ENCODE measurements at places on chromosomes 2 and 18.

DNA sequence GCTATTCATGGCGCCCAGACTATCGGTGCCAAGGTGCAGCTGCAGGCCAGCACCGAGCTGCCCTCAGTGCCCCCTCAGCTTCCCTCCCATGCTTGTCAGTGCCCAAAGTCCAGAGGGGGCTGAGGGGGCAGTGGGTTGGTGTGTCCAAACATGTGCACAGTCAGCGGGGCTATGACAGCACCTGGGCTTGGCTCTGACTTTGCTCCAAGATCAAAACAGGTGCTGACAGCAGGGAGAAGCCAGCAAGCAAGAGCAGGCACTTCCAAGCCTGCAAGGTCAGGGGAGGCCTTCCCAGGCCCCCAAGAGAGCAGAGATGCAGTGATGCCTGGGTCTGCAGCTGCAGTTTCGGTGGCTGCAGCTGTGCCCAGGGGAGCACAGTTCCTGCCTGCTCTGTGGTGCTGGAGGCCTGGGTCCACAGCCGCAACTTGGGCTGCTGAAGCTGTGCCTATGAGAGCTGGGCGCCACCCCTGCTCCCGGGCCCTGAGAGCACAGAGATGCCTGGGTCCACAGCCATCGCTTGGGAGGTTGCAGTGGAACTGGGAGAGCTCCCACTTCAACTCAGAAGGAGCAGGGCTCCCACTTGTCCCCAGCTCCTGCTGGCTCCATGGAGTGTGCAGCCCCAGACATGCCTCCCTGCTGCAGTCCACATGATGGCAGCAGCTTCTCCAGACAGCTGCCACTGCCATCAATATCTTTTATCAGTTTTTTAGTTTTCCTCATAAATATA, 775.3 kb upstream of the POU3F3 start:
- no peak for DNase-seq

GRCh38 chr2:20635113-20635510, 15.8 kb downstream of the HS1BP3 start:
- no peak for DNase-seq

- no peak for DNase-seq
Measured at GRCh38 chr18:78525366-78526111, 454.1 kb upstream of the SALL3 start.

GRCh38 chr2:100211521-100211920, 69.1 kb upstream of the AFF3 start:
- DNase-seq, result no peak

GRCh38 chr2:120670771-120671480, 64.7 kb upstream of the GLI2 start:
- DNase-seq, result no peak

- no peak for DNase-seq
Measured at GRCh38 chr2:142869461-142870106, 7.9 kb upstream of the KYNU start.
